ENCODE measurements at places on chromosomes 5 and 9.

GRCh38 chr9:130986356-130986965 is 22.5 kb upstream of the LAMC3 start:
- no peak for DNase-seq

- DNase-seq = no peak
Observed at GRCh38 chr5:159463590-159464321, 133.5 kb upstream of the IL12B start.

DNA sequence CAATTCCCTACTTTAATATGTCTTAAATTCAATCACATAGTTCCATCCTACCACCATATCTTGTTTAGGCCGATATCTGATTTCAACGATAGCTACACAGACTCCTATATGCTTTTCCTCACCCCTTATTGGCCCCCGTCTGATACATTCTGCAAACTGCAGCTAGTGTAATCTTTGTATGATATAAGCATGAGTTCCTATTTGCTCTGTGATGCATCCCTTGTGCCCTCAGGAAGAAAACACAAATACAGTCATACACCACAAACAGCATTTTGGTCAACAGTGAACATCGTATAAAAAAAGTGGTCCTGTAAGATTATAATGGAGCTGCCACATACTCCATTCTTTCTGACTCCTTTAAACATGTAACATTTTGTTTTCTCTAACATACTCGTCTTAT is 837.8 kb upstream of the CDH6 start:
- DNase-seq = no peak

DNA sequence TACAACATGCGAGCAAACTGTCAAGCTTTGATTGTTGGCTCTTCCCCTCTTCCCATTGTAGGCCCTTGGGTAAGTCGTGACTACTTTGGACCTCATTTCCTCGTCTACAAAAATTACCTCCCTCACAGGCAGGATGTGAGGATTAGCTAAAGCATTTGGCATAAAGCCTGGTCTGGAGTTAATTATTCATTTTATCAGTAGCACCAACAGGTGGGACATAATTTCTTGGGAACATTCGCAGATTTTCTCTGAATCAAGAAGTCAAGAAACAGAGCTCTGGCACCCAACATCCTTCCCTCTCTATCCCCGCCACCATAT is 39.9 kb upstream of the SEMA6A start:
- no peak for DNase-seq

DNA sequence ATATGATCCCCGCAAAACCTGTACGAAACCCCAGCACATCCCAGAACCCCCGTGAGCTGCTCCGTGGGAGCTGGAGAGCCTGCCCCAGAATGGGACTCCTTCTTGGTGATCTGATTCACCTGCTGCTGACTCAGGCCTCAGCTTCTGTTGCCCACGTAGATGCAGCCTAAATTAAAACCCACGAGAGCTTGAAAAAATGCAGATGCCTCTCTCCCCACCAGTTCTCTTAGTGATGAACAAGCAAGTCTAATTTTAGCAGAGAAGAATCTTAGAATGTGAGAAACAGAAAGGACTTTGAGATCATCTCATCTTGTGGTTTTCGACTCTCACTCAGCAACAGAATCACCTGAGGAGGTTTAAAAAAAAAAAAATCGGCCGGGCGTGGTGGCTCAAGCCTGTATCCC is 57.6 kb downstream of the TMOD1 start:
- no peak for DNase-seq

DNA sequence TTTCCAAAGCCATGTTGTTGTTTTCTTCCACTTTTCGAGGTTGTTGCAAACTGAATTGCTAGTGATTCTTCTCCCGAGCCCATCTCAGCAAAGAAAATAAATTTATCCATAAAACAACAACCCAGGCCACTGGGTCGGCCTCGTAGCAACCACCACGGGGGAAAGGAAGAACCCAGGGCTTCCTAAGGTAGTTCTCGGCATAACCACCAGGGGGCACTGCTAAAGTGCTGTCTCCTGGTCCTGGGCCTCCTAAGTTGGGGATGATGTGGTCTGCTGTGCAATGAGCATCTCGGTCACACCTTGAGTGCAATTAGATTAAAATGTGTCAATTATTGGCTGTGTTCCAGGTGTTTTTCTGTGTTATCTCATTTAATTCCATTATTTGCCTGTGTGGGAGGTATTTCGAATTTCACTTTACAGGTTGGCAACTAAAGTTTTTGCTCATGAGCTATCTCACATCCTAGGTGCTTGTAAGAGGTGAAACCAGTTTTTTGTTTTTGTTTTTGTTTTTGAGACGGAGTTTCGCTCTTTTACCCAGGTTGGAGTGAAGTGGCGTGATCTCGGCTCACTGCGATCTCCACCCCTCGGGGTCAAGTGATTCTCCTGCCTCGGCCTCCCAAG is 102.8 kb upstream of the DAP start:
- peak; percentile 59 for DNase-seq

DNA sequence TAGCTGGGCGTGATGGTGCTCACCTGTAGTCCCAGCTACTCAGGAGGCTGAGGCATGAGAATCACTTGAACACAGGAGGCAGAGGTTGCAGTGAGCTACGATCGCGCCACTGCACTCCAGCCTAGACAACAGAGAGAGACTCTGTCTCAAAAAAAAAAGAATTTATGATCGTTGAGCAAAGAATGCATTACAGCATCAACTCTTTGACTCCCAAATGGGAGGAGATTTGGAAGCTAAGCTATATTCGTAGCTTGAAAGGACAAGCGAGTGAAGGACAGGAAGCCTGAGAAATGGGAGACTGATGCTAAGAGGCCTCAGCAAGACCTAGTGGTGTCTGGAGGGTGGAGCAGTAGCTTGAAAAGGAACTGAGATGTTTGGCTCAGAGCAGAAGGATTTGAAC is 10.3 kb upstream of the CCIN start:
- DNase-seq = no peak

- DNase-seq = no peak
Observed at GRCh38 chr9:28539434-28540070, 966.3 kb upstream of the C9orf72 start.

DNA sequence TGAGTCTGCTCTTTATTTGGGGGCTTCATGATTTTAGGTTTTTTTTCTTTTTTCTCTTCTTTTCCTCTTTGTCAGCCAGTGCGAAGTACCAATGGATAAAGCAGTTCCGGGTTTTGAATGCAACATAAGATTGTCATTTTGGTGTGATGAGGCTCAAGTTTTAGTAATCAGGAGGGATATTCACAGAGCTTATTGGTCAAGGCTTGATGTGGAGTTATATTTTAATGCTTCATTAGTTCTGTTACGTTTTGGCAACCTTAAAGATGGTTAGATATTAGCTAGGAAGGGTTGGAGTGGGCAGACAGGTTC is 1.4 kb downstream of the PIK3R1 start:
- DNase-seq = peak; percentile 37

DNA sequence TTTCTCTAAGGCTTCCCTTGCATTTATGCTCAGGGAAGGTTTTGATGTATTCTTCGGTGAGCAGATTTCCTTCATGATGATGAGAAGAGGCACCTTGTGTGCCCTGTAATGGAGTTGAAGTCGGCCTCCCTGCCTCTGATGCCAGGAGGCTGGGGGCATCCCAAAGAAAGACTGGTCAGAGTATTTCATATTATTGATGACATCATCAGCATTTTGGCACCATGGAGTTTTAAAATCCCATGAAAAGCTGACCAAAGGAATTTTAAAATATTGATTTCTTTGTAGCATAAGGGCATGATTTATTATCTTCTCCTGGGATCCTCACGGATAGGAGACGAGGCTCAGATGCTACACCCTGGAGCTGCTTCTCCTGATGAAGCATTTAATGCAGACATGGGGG is 231.2 kb upstream of the IRX1 start:
- no peak for DNase-seq

DNA sequence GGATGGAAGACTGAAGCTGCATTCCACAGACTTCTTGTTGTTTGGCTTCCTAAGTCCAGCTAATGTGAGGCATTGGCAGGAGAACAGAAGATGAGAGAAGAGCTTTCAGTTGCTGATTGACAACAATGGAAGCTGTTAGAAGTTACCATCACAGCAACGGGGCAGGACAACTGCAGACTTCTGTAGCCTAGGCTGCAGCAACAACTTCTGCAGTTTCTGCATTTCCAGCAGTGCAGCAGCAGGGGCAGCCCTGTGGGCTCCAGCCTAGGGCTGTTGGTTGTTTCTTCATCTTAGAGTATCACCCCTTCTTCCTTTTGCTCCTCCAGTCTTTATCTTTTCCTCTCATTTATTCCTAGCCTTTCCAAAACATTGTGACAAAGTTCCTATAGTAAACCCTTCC is 528.8 kb upstream of the PTGER4 start:
- no peak for DNase-seq

DNA sequence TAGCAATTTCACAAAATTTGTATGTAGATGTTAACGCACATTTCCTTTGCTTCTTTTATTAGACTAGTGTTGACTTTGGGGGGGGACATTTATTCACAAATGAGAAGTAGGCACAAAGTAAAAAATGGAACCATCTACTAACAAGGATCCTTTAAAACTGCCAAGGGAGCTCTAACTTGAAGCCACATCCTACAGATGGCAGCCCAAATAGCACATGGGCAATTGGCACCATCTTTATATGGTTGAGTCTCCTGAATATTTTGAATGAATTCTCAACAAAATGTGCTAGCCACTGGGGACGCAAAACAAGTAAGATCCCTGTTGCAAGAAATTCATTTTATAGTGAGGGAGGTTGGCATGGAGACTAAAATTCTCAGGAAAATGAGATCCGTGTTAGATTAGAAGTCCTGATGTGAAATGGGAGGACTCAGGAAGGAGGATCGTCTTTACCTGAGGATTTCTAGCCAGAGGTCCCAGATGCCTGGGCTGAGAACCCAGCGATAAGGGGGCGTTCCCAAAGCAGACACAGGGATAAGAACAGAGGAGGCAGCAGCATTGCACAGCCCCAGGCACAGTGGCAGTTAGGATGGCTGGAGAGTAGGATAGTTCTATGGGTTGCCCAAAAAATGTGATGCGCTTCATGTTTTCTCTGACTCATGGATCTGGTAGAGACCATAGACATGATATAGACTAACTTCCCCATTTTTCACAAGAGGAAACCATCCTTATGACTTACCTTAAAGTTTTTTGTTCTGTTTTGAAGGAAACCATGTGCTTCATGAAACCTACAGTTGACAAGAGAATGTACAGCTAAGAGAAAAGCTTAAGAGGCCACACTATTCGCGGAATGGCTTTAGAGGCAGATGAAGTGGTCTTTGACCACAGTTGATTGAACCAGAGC is 37.4 kb downstream of the C9orf152 start:
- DNase-seq = no peak

GRCh38 chr9:89765211-89765946 is 160.6 kb downstream of the GADD45G start:
- DNase-seq = no peak

GRCh38 chr9:133044661-133045060 is 13.9 kb downstream of the GTF3C5 start:
- no peak for DNase-seq

Measured in OCI-LY7 (cell line).